ENCODE measurements at places on chromosomes 1 and 21. TPM values are rescaled to one million over a fixed set of nuclear protein-coding genes. Genes with fewer than 3 reads are reported as not detected.

Gene EFHD2
- total RNA-seq = 13.0 TPM

Gene HMGN1
- total RNA-seq = 66.5 TPM

Gene FLG2
- total RNA-seq = not detected

Gene KCNT2
- 7.1 TPM for total RNA-seq

Gene OR2L5
- total RNA-seq = not detected

Gene ODR4
- total RNA-seq = 18.9 TPM

Gene ACTA1
- 54.5 TPM for total RNA-seq

Gene RGS16
- 0.79 TPM for total RNA-seq

Gene GJC2
- total RNA-seq = 1.7 TPM

Gene ETNK2
- 5.5 TPM for total RNA-seq

Gene MASP2
- total RNA-seq = not detected

Gene CLDN17
- total RNA-seq = not detected

Gene PRRX1
- 60.3 TPM for total RNA-seq

Gene CYP4B1
- 2.6 TPM for total RNA-seq

Gene PLXNA2
- 16.2 TPM for total RNA-seq

Gene TCEA3
- total RNA-seq = 40.5 TPM

Gene LRRC53
- total RNA-seq = not detected

Gene KCNN3
- 3.8 TPM for total RNA-seq

Gene ACKR1
- total RNA-seq = 17.9 TPM

Gene SHE
- total RNA-seq = 17.4 TPM

Gene SYT2
- total RNA-seq = not detected

Gene APOBEC4
- total RNA-seq = not detected

Gene WNT4
- total RNA-seq = not detected

Gene GPBP1L1
- 77.4 TPM for total RNA-seq

Gene RALGPS2
- total RNA-seq = 14.7 TPM

Gene NKAIN1
- total RNA-seq = not detected

Gene LAPTM5
- total RNA-seq = 25.4 TPM

Gene IL12RB2
- total RNA-seq = 0.23 TPM

Gene ATP6V1G3
- total RNA-seq = not detected

Gene PCP4L1
- total RNA-seq = 0.21 TPM

Gene IL24
- not detected for total RNA-seq

Gene NBL1
- 40.7 TPM for total RNA-seq

Gene OR2L3
- not detected for total RNA-seq

Gene PCNT
- 25.3 TPM for total RNA-seq

Gene PLA2G2C
- not detected for total RNA-seq

Gene SMG5
- total RNA-seq = 73.6 TPM

Gene MECR
- 33.7 TPM for total RNA-seq

Gene CFHR3
- total RNA-seq = 0.36 TPM

Gene KRTAP19-3
- not detected for total RNA-seq

Gene UTS2
- not detected for total RNA-seq

Gene FHAD1
- 0.09 TPM for total RNA-seq

Gene LCE1D
- total RNA-seq = not detected

Gene RHOU
- total RNA-seq = 8.1 TPM

Gene DNTTIP2
- 43.5 TPM for total RNA-seq

Gene OPTC
- not detected for total RNA-seq

Gene CLEC20A
- not detected for total RNA-seq

Gene TSTD1
- 40.0 TPM for total RNA-seq

Gene TCHH
- 0.08 TPM for total RNA-seq

Gene GJA4
- 25.1 TPM for total RNA-seq

Gene MYOG
- total RNA-seq = not detected

Gene TP73
- total RNA-seq = 0.18 TPM
